ENCODE measurements at places on chromosomes 1 and 21. TPM values are rescaled to one million over a fixed set of nuclear protein-coding genes. Genes with fewer than 3 reads are reported as not detected.

KIF21B gene
- under 0.01 TPM for total RNA-seq

DNA sequence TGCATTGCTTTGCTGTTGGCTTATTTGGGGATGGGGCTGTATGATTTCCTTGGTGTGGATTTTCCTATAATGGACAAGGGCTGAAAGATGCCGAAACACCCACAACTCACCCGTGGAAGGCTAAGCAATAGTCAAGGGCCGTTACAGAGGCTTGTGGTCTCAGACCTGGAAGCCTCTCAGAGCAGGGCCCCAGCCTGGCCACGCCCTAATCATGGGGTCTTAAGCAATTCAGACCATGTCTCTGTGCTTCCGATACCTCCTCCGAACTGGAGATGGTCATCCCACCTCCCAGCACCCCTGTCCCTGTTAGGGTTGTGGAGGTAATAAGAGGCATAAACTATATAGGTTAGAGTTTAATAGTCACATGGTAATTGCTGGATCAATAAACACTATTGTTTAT is 3.4 kb downstream of the ABCG1 start:
- DNase-seq = no peak
- no peak overlapping the region for H3K4me3 ChIP-seq

CLCA2 gene
- total RNA-seq = 3.5 TPM

DNA sequence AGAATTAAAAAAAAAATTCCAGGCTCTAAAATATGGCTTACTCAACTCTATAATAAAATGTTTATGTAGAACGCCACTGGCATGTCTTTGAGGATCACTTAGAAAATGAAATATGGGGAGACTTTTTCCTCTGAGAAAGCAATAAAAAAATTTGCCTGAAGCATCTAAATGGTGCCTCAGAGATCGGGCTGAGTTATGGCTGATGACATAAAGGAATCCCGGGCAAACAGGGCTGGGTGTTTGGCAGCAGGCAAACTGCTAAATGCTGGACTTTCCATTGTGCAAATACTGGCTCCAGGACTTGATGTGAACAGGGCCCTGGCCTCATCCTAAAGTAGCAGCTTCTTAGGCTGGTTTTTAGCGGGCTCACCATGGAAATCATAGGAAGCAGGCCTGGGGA is 44.5 kb upstream of the C1orf87 start:
- no peak overlapping the region for H3K27ac ChIP-seq
- H3K4me1 ChIP-seq = no peaks in the 10 kb centered on the region
- DNase-seq = no peak

DNA sequence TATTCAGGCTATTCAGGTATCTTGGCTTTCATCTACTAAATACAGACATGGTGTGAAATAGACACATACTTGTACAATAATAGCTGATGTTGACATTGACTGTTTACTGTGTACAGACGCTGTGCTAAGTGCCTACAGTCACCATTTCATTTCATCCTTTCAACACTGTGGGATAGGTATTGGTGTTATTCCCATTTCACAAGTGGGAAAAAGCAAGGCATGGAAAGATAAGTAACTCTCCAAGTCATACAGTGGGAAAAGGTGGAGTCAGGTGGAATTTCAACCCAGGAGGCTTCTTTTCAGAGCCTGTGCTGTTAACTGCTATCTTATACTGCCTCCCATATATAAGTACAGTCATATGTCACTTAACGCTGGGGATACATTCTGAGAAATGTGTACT is 49.6 kb upstream of the ATP1A1 start:
- no peak overlapping the region for H3K4me3 ChIP-seq
- DNase-seq = no peak
- no peaks in the 10 kb centered on the region for H3K4me1 ChIP-seq
- no peak overlapping the region for H3K27ac ChIP-seq
- H3K36me3 ChIP-seq = no peaks in the 10 kb centered on the region

DNA sequence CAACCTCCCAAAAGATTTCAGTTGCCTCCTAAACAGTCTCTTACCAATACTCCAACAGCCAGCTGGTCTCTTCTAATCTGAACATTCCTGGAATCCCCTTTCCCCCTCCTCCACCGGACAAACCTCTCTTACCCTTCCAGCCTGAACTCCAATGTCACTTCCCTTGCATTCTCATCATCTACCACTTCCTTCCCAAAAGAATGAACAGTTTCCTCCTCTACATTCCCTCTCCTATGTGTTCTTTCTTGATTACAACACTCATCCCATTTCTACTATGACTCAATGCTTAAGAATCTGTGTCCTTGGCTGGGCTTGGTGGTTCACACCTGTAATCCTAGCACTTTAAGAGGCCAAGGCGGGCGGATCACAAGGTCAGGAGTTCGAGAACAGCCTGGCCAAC is 417.1 kb downstream of the SETD4 start:
- H3K27ac ChIP-seq = peak overlapping the region; percentile 10
- peaks cover 14% of the 10 kb centered on the region for H3K4me1 ChIP-seq
- no peak overlapping the region for H3K4me3 ChIP-seq
- no peaks in the 10 kb centered on the region for H3K27me3 ChIP-seq

- H3K4me1 ChIP-seq = no peaks in the 10 kb centered on the region
- peak; percentile 85 for DNase-seq
- H3K27ac ChIP-seq = no peak overlapping the region
- H3K36me3 ChIP-seq = no peaks in the 10 kb centered on the region
- H3K27me3 ChIP-seq = peaks cover 6% of the 10 kb centered on the region
- H3K4me3 ChIP-seq = no peak overlapping the region
Measured at GRCh38 chr1:162319493-162320175, 57.0 kb downstream of the SPATA46 start.

DNA sequence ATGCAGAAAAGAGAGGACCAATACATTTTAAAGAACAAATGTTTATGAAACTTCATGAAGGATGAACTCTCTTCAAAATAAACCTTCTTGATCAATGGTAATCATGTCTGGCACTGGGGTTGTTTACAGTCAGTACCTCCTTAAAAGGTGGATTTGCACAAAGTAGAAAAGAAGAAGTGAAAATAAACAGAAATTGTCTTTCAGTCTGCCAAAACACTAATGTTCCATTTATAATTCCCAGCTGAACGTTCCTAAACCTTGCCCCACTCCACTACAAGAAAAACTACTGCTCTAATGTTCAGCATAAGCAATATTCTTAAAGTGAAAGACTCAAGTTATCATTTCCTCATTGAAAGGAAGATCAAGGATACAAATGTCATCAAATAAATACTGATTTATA is 86.2 kb downstream of the EIF4G3 start:
- H3K27ac ChIP-seq = peak overlapping the region; percentile 36
- H3K4me3 ChIP-seq = peak overlapping the region; percentile 25
- peak; percentile 45 for DNase-seq
- H3K36me3 ChIP-seq = no peaks in the 10 kb centered on the region
- peaks cover 5% of the 10 kb centered on the region for H3K4me1 ChIP-seq

DNA sequence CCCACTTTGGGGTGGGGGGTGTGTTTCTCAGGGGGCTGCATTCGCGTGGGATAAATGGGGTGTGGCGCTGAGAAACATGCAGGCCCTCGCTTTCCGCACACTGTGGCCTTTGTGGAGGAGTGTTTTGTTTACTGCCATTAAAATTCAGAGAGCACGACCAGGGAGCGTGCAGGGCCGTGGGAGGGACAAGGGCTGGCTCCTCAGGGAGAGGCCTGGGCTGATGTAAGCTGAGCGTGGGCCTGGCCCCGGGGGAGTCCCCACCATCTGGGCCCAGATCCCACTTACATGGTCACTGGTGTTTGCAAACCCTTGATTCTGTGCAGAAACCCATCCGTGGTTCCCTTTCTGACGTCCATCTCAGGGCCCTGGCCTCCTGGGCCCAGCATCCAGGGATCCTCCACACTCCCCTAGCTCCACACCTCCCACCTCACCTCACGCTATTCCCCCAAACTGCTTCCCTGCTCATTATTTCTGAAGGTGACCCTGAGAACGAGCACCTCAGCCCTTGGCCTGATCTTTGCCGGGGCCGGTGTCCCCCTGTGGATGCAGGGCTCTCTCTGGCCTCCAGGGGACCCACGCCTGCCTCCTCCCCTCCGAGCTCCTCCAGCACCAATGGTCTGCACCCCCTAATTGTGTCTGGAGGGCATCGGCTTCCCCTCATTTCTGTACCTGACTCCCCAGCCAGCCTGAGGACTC is 92.5 kb upstream of the SIM2 start:
- H3K27ac ChIP-seq = no peak overlapping the region
- no peaks in the 10 kb centered on the region for H3K27me3 ChIP-seq
- no peak overlapping the region for H3K4me3 ChIP-seq

GRCh38 chr1:44826375-44827196 is 16.5 kb downstream of the PTCH2 start:
- H3K27me3 ChIP-seq = no peaks in the 10 kb centered on the region
- H3K4me3 ChIP-seq = no peak overlapping the region
- DNase-seq = no peak
- no peaks in the 10 kb centered on the region for H3K36me3 ChIP-seq

DNA sequence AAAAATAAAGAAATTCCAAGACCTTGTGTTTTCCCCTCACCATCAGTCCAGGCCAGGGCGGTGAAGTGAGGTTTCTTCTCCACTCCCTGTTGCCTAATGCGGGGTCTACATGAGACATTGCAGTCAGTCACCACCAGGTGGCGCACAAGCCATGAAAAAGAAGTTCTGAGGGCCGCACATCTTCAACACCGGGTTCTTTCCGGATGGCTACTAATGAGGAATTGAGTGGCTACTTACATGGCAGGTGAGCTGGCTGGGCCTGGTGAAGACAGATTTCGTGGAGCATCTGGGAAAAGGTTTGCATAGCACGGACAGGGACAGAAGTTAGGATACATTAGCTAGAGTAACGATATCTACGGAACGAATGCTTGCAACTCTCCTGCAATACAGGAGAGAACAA is 15.8 kb upstream of the S100A11 start:
- peaks cover 12% of the 10 kb centered on the region for H3K27me3 ChIP-seq
- H3K27ac ChIP-seq = no peak overlapping the region

DNA sequence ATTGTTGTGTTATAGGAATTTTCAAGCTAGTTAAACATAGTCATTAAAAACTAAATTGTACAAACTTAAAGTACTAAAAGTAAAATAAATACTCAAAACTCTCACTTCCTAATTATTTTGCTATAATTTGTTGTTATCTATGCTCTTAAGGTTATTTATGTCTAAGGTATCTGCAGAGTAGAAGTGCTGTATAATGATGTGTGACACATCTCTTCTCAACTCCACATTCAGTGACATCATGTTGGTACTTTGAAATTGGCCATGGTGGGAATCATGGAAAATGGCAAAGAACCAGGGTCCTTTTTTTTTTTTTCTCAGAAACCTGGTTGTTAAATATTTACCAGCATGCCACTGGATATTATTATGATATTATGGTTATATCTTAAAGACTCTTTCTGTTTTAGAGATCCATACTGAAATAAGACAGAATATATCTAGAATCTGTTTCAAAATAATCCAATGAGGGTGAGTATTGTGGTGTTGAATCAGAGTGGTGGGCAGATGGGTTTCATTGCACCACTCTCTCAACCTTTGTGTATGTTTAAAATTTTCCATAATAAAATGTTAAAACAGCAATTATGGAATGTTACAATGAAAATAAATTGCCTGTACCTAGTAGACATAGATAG is 22.4 kb downstream of the LRRC8B start:
- H3K27ac ChIP-seq = no peak overlapping the region
- H3K27me3 ChIP-seq = no peaks in the 10 kb centered on the region
- no peak overlapping the region for H3K4me3 ChIP-seq
